HAP-1 (cell line): ENCODE measurements at places on chromosomes 4 and X.
A peak's percentile ranks its signal among the peaks of the same experiment; 100 is the strongest.

DNA sequence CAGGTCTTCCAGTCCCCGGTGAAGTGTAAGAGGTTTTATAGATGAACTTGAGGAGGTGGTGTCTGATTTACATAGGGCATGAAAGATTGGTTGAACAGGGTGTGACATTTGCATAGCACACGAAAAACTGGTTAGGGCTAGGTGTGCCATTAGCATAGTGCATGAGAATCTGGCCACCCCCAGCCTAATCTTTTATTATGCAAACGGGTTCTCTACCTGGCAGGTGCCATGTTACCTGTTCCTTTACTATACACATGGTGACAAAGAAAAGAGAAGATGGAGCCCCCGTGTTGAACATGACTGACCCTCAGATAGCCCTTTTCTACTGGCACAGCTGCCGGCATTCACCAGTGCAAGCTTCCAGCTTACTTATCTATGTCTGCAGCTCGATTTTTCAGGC is 71.0 kb downstream of the UCHL1 start:
- DNase-seq, result no peak

DNA sequence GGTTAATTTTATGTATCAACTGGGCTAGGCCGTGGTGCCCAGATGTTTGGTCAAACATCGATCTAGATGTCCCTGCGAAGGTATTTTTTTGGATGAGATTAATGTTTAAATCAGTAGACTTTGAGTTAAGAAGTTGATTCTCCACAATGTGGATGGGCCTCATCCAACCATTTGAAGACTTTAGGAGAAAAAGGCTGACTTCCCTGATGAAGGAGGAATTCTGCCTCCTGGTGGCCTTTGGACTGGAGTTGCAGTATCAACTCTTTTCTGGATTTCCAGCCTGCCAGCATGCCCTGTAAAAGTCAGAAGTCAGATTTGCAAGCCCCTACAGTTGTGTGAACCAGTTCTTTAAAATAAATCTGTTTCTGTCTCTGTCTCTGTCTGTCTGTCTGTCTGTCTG is 91.4 kb downstream of the STK32B start:
- DNase-seq, result peak; percentile 33

- DNase-seq, result no peak
These were observed 189.3 kb upstream of the GPRIN3 start for GRCh38 chr4:89496851-89497250.

GRCh38 chr4:143377611-143378099 is 41.0 kb downstream of the GAB1 start:
- DNase-seq, result no peak

DNA sequence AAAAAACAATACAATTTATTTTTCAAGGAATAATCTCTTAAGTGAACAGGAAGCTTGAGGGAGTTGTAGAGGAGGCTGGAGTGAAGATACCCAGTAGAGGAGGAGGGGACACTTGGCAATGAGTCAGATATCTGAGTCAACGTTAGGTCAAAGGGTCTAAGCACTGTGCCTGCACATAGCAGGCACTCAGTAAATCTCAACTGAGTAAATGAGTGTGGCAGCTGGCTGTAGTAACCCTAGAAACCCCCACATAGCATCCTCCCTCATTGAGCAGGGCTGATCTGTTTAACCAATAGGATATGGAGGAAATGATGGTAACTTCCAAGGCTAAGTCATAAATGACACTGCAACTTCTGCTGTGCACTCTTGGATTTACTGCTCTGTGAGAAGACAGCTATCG is 186.0 kb upstream of the FAM241A start:
- no peak for DNase-seq
